ENCODE measurements at places on chromosomes 3 and 15. TPM values are rescaled to one million over a fixed set of nuclear protein-coding genes. Genes with fewer than 3 reads are reported as not detected.

Gene IQCH
- total RNA-seq: 1.6 TPM

Gene SLC28A1
- total RNA-seq: not detected

Gene ASB7
- total RNA-seq: 11.8 TPM

Gene PLA2G4E
- total RNA-seq: not detected

Gene TMEM45A
- total RNA-seq: 1.9 TPM

Gene CLSTN2
- total RNA-seq: 0.04 TPM

Gene CKMT1A
- total RNA-seq: 3.3 TPM

Gene GP5
- total RNA-seq: 0.01 TPM

Gene LRRC34
- total RNA-seq: not detected

Gene SLC12A1
- total RNA-seq: not detected

Gene USP13
- 9.9 TPM for total RNA-seq

Gene DZIP1L
- total RNA-seq: 11.0 TPM

Gene ADGRG7
- total RNA-seq: not detected

Gene SCAANT1
- not detected for total RNA-seq

Gene ERICH6
- total RNA-seq: 0.10 TPM

Gene SKOR1
- not detected for total RNA-seq

Gene P2RY13
- total RNA-seq: not detected

Gene DPPA2
- total RNA-seq: not detected

Gene WHAMM
- total RNA-seq: 6.9 TPM

Gene SEMA6D
- not detected for total RNA-seq

Gene PPM1L
- total RNA-seq: 0.46 TPM

Gene DYNLT2B
- 24.7 TPM for total RNA-seq

Gene REC114
- total RNA-seq: not detected

Gene ROPN1
- total RNA-seq: not detected

Gene ACTL6A
- total RNA-seq: 48.3 TPM

Gene RLBP1
- total RNA-seq: not detected

Gene CCR3
- total RNA-seq: not detected

Gene UBL7
- 41.8 TPM for total RNA-seq

Gene TM4SF1
- total RNA-seq: 1,031 TPM

Gene LRRC2
- not detected for total RNA-seq

Gene SAMMSON
- total RNA-seq: not detected

Gene NUP210
- total RNA-seq: 42.8 TPM

Gene PRR20G
- total RNA-seq: 2.8 TPM

Gene EPHA6
- 0.12 TPM for total RNA-seq

Gene TIGIT
- not detected for total RNA-seq

Gene KLHL25
- 6.7 TPM for total RNA-seq

Gene ZIC1
- total RNA-seq: 0.01 TPM

Gene CYP8B1
- total RNA-seq: not detected

Gene CCR8
- not detected for total RNA-seq

Gene TMC3
- total RNA-seq: not detected

Gene SEMA5B
- 0.31 TPM for total RNA-seq

Gene CASR
- total RNA-seq: not detected

Gene AGTR1
- 0.70 TPM for total RNA-seq

Gene CHL1
- total RNA-seq: not detected

Gene PP2D1
- total RNA-seq: not detected

Gene TMEM266
- total RNA-seq: 0.23 TPM

Gene RARB
- 6.7 TPM for total RNA-seq

Data from A549 treated with AZD2906 at 1 μM for 4 hours (cell line).